ENCODE measurements at places on chromosomes 4 and X.

- DNase-seq: no peak
These were observed 104.8 kb upstream of the CXCL13 start for GRCh38 chr4:77500801-77501200.

- no peak for DNase-seq
These were observed 583.4 kb downstream of the TRAM1L1 start for GRCh38 chr4:116501954-116502353.

GRCh38 chr4:168569066-168569930 is 72.4 kb downstream of the PALLD start:
- DNase-seq: no peak

DNA sequence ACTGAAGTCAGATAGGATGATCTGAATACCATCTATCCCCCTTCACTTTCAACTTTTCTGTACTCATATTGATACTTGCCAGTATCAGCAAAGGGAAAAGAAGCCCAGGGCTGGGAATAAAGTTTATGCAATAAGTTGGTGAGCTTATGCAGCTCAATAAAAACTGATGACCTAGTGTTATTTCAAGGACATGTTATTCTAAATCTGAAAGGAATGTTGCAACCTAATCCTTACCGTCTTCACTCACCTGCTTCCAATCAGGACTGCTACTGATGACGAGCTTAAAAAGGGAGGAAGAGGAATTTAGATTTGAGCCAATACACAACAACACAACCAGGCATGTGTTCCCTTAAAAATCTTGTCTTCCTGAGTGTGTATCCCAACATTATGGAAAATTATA is 419.9 kb downstream of the SPRY1 start:
- DNase-seq: no peak

DNA sequence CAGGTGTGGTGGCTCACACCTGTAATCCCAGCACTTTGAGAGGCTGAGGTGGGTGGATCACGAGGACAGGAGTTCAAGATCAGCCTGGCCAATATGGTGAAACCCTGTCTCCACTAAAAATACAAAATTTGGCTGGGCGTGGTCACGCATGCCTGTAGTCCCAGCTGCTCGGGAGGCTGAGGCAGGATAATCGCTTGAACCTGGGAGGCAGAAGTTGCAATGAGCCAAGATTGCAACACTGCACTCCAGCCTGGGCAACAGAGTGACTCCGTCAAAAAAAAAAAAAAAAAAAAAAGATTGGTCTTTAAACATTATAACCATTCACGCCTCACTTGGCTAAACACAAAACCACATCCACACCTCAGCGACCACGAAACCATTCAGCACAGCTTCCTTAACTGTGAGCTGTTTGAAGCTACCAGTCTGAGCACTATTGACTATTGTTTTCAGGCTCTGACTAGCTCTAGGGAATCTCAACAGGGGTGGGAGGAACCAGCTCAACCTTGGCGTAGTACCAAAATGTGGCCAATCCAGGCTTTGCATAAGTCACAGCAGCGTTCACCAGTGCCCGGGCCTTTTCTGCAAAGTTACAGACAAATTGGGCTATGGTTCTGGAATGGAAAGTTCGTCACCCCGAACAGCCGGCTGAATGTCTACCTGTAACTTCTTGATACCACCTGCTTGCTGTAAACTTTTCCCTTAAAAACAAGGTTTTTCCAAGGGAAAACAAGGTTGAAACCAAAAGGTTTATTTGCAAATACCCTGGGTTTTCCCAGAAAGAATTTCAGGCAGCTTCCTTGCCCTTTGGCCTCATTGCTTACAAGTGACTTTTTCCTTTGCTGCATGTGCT is 73.6 kb upstream of the DHX15 start:
- peak; percentile 77 for DNase-seq

DNA sequence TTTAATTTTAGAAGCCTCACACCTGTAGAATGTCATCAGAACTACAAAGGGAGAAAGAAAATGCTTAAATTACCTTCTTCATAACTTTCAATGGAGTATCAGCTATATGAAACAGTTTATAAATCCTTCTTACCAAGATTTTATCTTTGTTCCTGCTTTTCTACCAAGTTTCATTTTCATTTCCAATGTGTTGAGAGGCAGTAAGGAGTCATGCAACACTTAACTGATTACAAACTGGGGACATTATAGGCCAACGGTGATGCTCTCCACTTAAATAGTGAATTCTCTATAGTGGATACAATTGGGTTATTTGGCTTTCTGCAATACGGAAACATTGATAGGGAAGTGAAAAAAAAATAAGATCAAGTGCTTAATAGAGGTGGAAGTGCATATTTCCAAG is 145.2 kb upstream of the FTHL17 start:
- DNase-seq: no peak

- no peak for DNase-seq
These were observed 17.1 kb downstream of the MSANTD1 start for GRCh38 chr4:3266076-3266475.

GRCh38 chrX:81278616-81279015 is 76.7 kb downstream of the SH3BGRL start:
- no peak for DNase-seq

DNA sequence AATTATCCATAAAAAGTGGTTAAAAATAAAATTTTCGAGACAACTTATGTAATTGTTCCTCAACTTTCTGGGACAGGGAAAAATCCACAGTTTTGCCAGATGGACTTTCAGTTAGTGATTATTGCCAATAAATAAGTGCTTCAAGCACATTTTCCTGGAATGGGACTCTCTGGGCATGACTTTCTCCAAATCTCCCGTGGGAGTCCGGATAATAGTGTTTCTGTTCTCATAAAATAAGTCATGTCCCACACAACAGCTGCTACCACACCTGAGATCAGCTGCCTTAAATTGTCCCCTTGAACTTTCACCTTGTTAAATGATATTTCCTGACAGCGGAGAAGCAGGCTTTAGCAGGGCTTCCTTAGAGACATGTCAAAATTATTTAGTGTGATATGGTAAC is 133.4 kb upstream of the NAP1L5 start:
- no peak for DNase-seq

GRCh38 chrX:15911734-15912550 is 57.3 kb upstream of the AP1S2 start:
- no peak for DNase-seq

DNA sequence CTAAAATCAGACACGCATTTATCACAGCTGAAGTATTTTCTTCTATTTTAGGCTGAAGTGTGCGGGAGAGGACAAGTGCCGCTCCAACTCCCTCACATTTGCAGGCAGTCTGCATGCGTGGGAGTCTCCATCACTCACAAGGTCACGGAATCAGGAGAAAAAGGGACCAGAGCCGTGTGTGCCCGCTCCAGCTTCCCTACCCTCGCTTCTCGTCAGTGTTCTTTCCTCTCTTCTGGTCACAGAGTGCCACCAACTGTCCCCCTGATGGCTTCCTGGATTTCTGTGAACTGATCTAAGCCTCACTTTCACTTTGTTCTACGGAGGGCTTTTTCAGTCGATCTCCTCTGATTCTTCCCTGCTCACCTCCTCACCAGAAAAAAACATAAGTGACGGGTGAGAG is 407.4 kb upstream of the AADAT start:
- DNase-seq: no peak

GRCh38 chrX:46477435-46477834 is 67.8 kb downstream of the ZNF674 start:
- no peak for DNase-seq

- DNase-seq: no peak
These were observed 485 bp downstream of the AADAT start for GRCh38 chr4:170089274-170089667.

GRCh38 chr4:37567836-37568235 is 118.3 kb downstream of the RELL1 start:
- DNase-seq: no peak

DNA sequence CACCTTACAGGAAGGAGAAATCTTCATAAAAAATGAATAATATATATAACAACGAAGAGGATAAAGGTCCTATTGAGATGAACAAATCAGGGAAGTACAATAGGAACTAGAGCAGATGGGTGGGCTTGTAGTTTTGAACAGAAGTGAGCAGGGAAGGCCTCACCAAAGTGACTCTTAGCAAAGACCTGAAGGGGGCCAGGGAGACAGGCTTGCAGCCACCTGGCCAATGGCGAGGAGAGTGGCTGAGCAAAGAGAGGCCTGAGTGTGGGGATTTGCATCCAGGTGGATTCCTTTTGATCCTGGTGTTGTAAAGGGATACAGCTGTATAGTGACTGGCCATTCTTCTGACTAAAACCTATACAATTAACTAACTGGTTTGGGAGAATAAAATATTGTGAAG is 354.1 kb downstream of the CAMK2D start:
- no peak for DNase-seq

GRCh38 chr4:59122626-59123025 is 2012.4 kb upstream of the IGFBP7 start:
- DNase-seq: no peak

- no peak for DNase-seq
These were observed 594 bp downstream of the LRIT3 start for GRCh38 chr4:109848501-109848900.

- no peak for DNase-seq
These were observed 162.4 kb upstream of the GPRIN3 start for GRCh38 chr4:89469930-89470375.

DNA sequence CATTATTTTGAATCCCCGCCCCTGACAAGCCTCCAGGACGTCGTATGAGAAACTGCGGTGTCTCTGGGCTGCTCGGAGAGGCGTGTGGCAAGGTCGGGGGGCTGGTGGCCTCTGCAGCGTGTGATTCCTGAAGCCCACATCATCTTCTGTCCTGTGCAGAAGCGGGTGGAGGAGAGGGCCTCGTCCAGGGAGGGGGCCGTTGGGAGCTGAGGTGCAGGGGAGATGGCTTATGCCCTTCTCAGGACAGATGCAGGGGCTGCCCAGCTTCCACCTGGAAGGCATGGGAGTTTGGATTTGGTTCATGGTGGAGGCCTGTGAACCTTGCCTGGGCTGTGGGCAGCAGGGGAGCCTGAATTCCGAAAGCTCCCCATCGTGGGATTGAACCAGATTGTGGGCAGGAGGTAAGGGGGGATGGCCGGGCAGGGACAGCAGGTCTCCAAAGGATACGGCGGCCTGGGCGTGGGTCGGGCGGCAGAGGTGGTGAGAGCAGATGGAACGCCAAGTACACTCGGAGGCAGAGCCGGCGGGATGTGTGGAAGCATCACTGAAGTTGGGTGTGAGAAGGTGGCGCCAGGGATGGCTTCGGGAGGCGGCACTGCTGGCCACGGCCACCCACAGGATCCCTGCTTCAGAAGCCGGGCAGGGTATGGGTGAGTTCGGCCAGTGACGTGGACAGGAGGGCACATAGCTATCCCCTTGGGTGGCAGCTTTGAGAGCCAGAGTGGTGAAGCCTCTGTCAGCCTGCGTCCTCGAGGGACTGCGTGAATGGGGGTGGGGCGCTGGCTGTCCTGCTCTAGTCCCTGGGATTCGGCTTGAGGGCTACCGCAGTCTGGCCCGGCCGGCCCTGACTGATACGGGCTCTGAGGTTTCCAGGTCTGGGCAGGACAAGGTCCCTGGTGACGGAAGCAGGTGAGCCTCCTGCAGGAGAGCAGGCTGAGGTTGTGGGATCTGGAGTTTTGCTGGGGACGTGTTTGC is 76.3 kb upstream of the ADRA2C start:
- no peak for DNase-seq

DNA sequence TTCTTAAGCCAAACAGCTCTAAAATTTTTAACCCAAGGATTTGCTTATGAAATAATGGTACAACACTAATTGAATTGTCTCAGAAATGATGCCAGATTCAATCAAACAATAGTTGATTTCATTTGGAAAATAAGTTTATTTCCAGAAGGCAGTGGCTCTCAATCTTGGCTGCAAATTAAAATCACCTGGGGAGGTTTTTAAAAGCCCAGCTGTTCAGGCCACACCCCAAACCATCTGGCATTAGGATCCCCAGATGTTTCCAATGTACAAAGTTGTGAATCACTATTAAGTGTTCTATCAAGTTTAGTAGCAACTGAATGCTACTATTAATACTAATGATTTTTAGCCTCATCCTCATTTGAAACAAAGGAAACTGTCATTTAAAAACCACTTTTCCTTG is 22.2 kb downstream of the TMEM184C start:
- DNase-seq: no peak

- no peak for DNase-seq
These were observed 121.6 kb upstream of the NOCT start for GRCh38 chr4:138894011-138894410.

GRCh38 chr4:174352061-174352819 is 68.5 kb downstream of the CEP44 start:
- no peak for DNase-seq

DNA sequence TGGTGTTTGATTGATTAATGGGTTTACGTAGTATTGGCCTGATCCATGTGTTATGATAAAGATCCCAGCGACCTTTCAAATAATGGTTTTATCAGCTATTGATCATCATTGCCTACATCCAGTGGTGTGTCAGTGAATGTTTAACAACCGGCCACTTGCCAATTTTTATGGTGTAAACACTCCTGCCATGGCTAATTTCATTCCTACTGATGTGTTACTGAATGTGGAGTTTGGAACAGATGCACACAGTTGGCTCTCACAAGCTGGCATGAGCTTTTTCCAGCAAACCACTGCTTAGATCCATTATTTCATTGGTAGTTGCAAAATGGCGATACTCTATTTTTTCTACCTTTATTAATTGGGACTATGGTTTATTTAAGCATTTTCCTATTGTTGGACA is 139.9 kb downstream of the REPS2 start:
- no peak for DNase-seq

DNA sequence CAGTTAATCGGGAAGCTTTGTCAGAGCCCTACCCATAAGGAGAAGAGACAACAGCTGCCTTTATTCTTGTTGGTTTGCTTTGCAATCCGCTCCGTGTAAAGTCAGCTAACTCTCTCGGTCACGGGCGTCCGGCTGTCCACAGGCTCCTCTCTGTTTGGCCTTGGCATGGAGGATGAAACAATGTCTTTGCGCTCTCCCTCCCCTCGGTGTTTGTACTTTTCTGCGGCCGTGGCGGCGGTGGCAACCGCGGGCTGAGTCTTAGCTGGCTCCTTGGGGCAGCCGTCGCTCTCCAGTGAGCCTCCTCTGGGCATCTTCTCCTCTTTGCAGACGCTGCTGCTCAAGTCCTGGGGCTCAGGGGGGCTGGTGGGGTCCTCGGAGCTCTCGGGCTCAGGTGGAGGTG is 10.6 kb upstream of the IRAK1 start:
- no peak for DNase-seq

DNA sequence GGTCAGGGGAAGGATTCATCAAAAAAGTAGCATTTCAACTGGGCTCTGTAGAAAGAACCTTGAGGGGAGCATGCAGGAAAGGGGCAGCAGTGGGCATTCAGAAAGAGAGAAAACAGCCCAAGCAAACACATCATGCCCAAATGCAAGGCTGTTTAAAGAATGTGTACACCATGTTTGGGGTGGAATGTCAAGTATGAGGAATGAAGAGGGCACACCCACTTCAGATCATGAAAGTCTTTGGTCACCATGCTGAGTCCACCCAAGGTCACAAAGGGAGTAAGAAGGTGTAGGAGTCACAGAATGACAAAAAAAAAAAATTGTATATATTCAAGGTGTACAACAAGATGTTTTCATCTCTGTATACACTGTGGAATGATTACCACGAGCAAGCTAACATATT is 9.4 kb downstream of the S100G start:
- no peak for DNase-seq

- DNase-seq: no peak
These were observed 15.8 kb downstream of the SYNPO2 start for GRCh38 chr4:118904418-118904817.

GRCh38 chr4:81343536-81343935 is 128.2 kb downstream of the RASGEF1B start:
- no peak for DNase-seq

GRCh38 chrX:1041091-1041490 is 171.4 kb downstream of the CRLF2 start:
- no peak for DNase-seq
